SK-MEL-5 (cell line): ENCODE measurements at places on chromosomes 6 and 20.

- peak; percentile 17 for DNase-seq
Observed at GRCh38 chr6:53241938-53242337, 93.3 kb upstream of the GCM1 start.

DNA sequence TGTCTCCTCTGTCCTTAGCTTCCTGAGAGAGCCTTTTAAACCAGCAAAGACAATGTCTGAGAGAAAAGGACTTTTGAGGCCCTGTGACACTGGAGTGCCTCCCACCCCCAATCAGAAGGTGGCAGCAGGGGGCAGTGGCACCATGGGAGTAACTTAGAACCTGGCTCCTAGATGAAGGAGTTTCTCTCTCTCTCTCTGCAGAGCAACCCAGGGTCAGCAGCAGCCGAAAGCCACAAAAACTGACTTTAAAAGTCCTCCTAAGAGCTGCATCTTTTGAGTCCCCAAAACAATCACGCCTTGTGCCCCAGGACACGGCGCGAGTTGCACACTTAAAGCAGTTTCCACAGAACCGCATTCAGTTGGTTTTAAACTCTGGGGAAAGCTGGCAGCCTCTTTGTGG, 5.3 kb upstream of the TCP11 start:
- DNase-seq = peak; percentile 77

DNA sequence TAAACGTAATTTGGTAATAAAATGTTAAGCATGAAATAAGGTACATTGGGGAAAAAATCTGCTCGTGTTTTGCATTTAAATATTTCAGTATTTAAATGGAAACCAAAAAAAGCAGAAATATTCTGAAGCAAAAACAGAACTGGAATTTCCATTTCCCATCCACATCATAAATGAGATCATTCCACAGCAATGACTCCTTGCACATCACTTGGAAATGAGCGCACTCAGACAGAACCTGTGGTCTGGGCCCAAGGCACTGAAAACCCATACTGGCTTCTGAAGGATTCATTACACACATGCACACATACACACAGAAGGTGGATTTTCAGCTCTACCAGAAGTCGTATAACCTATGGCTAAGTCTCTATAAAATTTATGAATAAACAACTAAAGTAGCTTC, 174.8 kb downstream of the IBTK start:
- no peak for DNase-seq

GRCh38 chr6:75484535-75484934, 9.1 kb downstream of the FILIP1 start:
- no peak for DNase-seq

DNA sequence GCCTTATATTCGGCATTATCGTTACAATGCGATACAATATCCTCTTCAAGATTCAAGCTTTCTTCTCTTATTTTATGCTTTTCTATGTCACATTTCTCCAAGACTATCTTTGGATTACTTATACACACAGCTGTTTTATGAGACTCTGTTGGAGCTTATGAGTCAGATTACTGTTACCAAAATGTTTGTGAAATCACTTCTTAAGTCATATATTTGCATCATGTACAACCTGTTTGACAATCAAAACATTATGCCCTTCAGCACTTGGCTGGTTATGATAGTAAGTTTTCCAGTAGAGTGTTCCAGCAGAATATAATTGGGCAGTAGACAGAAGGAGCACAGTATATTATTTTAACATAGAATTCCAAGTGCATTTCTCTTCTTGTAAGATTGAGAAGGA, 35.2 kb downstream of the BMP6 start:
- DNase-seq = no peak

- DNase-seq = no peak
Observed at GRCh38 chr20:5766085-5766764, 16.0 kb downstream of the SHLD1 start.

- DNase-seq = no peak
Observed at GRCh38 chr20:32149566-32150170, 40.2 kb downstream of the TM9SF4 start.

DNA sequence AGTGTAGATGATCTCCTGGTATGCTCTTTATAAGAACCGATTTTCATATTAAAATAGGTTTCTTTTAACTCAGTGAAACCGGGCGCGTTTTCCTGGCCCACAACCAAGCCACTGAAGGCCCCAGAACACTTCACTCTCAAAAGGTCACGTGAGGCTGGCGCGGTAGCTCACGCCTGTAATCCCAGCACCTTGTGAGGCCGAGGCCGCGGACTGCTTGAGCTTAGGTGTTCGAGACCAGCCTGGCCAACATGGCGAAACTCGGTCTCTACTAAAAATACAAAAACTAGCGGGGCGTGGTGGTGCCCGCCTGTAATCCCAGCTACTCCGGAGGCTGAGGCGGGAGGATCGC, 402 bp upstream of the TAF8 start:
- no peak for DNase-seq
